ENCODE measurements at places on chromosomes 1 and 21. TPM values are rescaled to one million over a fixed set of nuclear protein-coding genes. Genes with fewer than 3 reads are reported as not detected.

The NBL1 gene
- total RNA-seq, result 114 TPM

DNA sequence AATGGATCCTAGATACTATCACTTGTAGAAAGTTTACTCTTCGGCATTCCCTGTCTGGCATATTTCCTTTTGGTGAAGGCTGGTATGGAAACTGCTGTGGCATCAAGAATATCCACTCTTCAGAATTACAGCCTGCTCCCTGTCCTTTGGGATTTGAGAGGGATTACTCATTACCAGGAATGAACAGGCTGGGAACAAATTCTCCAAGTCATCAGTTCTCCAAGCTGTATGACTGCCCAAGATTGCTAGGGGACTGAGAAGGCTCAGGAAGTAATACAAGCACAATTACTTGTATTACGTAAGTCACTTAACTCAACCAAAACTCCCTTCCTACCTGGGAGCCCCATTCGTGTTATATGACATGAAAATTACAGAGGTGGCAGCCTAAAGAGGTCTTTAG lies 49.6 kb downstream of the CD58 start:
- no peaks in the 10 kb centered on the region for H3K27me3 ChIP-seq
- peak overlapping the region; percentile 66 for H3K27ac ChIP-seq

- H3K27ac ChIP-seq, result no peak overlapping the region
- no peaks in the 10 kb centered on the region for H3K4me1 ChIP-seq
- H3K4me3 ChIP-seq, result no peak overlapping the region
- no peak for DNase-seq
- peaks cover 3% of the 10 kb centered on the region for H3K36me3 ChIP-seq
Observed at GRCh38 chr1:235809688-235810397, 56.9 kb downstream of the LYST start.

The TTF2 gene
- 9.1 TPM for total RNA-seq

The CCNL2 gene
- total RNA-seq, result 139 TPM

DNA sequence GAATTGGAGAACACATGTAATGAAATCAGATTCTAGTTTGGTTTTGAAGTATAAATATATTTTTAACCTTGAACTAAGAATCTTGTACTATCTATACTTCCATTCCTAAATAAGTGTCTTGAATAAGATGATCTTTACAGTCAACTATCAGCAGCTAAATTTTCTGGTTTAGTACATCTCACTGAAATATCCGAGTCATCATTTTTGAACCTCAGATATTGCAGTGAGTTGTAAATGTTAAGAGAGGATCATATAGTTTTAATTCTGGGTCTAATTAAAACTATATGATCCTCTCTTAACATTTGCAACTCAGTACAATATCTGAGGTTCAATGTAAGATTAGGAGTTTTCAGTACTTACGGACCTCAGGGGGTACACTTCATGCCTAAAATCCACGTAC lies 768.8 kb upstream of the ADAMTS5 start:
- DNase-seq, result no peak
- H3K27me3 ChIP-seq, result no peaks in the 10 kb centered on the region
- H3K4me3 ChIP-seq, result no peak overlapping the region
- no peaks in the 10 kb centered on the region for H3K4me1 ChIP-seq

The KIF26B gene
- total RNA-seq, result 22.1 TPM

DNA sequence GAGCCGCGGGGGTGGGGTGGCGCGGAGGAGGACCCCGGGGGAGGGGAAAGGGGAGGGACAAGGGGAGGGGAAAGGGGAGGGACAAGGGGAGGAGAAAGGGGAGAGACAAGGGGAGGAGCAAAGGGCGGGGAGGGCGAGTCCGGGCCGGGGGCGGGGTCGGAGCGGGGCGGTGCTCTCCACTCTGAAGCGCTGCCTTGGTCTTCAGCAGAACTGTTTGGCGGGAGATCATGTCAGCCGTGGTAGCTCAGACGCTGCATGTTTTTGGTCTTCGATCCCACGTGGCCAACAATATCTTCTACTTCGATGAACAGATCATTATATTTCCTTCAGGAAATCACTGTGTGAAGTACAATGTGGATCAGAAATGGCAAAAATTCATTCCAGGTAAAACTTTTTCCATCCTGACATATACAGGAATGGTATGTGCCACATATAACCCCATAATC lies 420 bp downstream of the CFAP57 start:
- peaks cover 18% of the 10 kb centered on the region for H3K27me3 ChIP-seq
- H3K4me1 ChIP-seq, result peaks cover 4% of the 10 kb centered on the region
- peak; percentile 89 for DNase-seq
- H3K4me3 ChIP-seq, result peak overlapping the region; percentile 81
- H3K36me3 ChIP-seq, result peaks cover 30% of the 10 kb centered on the region

The SPATA45 gene
- total RNA-seq, result not detected

- H3K36me3 ChIP-seq, result no peaks in the 10 kb centered on the region
- peak; percentile 62 for DNase-seq
- H3K27ac ChIP-seq, result no peak overlapping the region
- no peaks in the 10 kb centered on the region for H3K27me3 ChIP-seq
Observed at GRCh38 chr1:98051065-98051675, 130.3 kb upstream of the DPYD start.

DNA sequence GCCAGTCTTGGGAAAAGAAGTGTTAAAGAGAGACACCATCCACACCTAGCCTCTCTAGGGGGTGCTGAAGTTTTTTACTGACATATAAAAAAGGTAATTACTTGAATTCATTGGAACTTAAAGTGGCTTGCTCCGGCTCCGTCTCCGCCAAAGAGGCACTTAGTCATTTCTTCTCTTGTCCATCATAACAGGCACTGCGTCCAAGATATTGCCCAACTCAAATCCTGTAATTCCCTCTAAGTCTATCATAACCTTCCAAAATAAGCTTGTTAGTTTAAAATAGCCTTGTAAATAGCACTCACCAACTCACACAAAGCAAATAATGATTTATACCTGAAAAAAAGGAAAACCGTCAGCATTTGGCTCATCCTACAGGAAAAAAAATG lies 160.5 kb downstream of the ZBTB18 start:
- no peak overlapping the region for H3K27ac ChIP-seq
- H3K4me3 ChIP-seq, result no peak overlapping the region
- H3K4me1 ChIP-seq, result peaks cover 22% of the 10 kb centered on the region

The CR1 gene
- total RNA-seq, result under 0.01 TPM

The GPR25 gene
- total RNA-seq, result not detected

The ILDR2 gene
- total RNA-seq, result under 0.01 TPM

GRCh38 chr1:170200161-170200560 lies 54.4 kb downstream of the NTMT2 start:
- no peaks in the 10 kb centered on the region for H3K27me3 ChIP-seq
- no peak overlapping the region for H3K4me3 ChIP-seq
- no peaks in the 10 kb centered on the region for H3K36me3 ChIP-seq
- H3K4me1 ChIP-seq, result peaks cover 8% of the 10 kb centered on the region

DNA sequence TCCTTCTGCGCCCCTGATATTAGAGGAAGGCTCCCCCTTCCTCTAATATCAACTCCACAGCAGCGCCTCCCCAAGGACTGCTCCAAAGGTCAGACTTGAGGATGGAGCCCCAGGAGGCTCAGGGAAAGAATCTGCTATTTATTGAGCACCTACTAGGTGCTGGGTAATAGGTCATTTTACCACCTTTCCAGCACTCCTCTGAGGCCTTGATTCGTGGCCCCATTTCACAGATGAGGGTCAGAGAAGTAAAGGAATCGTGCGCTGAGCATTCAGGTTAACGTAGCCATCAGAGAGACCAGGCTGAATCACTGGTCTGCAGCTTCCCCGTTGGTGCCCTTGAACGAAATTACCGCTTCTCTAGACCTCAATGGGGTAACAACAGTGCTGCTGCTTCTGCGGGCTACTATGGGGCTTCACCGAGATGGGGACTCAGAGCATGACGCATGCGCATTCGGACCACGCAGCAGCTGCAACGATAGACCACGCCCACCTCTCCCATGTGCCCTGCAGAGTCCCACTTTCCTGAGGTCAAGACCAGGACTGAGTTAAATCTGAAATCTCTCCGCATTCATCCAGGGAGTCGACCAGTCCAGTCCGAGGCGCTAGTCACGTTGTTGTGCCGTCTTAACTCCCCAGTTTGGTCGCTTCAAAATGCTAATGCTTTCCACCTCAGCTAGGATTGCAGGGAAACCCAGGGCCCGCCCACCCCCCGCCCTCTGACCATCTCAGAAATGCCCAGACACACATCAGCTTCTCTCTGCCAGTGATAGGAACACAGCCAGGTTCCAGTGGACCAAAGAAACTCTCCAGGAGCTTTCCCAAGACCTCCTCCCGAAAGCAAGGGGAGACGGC lies 12.9 kb downstream of the CAMK2N1 start:
- peak; percentile 87 for DNase-seq
- H3K4me1 ChIP-seq, result no peaks in the 10 kb centered on the region
- no peaks in the 10 kb centered on the region for H3K36me3 ChIP-seq
- H3K27me3 ChIP-seq, result peaks cover 32% of the 10 kb centered on the region
- H3K4me3 ChIP-seq, result no peak overlapping the region

GRCh38 chr1:232108598-232108997 lies 482.0 kb downstream of the DISC1 start:
- no peaks in the 10 kb centered on the region for H3K36me3 ChIP-seq

- no peak for DNase-seq
- no peak overlapping the region for H3K4me3 ChIP-seq
- no peaks in the 10 kb centered on the region for H3K27me3 ChIP-seq
- no peaks in the 10 kb centered on the region for H3K36me3 ChIP-seq
- H3K27ac ChIP-seq, result no peak overlapping the region
Observed at GRCh38 chr1:7267493-7267892, 482.2 kb downstream of the CAMTA1 start.
